CD8-positive, alpha-beta T cell (primary cell): ENCODE measurements at places on chromosomes 6 and 20.

DNA sequence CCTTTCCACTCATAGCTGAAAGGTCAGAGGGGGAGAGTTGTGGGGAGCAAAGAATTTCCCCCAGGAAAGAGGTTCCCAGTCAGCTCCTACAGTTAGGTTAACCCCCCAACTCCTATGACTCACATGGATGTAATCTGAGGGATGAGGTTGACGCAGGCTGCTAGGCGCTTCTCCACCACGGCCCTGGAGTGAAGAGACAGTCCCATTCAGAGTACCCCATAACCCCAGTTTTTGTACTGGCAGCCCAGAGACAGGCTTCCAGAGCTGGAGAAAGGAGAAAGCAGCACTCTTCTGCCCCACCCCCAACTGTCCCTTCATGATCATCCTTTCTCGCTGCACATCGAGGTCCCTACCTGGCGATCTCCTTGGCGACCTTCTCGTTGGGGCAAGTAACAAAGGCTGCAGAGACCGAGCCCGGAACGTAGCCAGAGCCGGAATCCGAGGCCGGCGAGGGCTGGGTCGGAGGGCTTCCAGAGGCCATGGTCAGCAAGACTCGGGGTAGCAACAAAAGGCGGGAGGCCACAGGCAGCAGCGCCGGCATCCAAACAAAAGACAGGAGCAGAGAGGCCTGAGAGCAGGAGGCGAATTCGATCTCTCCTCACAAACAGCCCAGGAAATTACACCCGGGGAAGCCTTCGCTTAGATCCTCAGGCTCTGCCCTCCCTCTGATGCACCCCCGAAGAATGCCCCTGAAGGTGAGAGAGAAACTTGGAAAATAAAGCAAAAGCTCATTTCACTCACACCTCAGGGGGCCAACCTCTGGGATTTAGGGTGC is 592 bp downstream of the CUTA start:
- no peak for DNase-seq

- DNase-seq, result no peak
These were observed 159.8 kb downstream of the RPS12 start for GRCh38 chr6:132974122-132974521.

- DNase-seq, result no peak
These were observed 2.3 kb downstream of the DSTN start for GRCh38 chr20:17572034-17572638.

DNA sequence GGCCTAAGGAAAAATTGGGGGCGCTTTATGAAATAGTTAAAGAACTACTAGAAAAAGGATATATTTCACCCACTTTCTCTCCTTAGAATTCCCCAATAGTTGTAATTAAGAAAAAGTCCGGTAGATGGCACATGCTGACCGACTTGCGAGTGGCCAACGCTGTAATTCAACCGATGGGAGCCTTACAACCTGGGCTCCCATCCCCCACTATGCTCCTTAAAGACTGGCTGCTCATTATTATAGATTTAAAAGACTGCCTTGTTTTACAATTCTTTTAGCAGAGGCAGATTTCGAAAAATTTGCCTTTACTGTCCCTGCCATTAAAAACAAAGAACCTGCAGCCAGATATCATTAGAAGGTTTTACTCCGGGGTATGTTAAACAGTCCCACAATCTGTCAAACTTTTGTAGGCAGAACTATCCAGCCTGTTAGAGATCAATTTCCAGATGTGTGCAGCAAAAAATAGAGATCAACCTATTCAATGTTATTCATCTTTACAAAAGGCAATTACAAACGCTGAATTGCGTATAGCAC is 58.5 kb upstream of the PRSS16 start:
- DNase-seq, result peak; percentile 86

GRCh38 chr6:24545691-24546090 is 50.9 kb downstream of the ALDH5A1 start:
- no peak for DNase-seq

DNA sequence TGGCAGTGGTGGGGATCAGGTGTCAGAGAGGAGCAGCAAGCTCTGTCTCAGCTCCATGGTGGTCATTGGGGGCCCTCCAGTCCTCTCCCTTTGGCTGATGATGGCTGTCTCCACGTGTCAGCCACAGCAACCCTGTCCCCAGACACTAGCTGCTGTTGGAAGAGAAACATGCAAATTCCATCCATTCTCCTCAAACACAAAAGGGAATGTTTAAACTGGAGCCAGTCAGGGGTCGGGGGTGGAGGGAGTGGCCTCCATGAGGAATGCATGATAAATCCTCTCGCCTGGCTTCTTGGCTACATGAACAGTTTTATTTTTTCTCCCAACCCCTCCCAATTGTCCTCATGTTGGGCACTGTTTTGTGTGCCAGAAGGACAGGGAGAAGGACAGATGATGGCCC is 86.4 kb downstream of the EDN3 start:
- no peak for DNase-seq

GRCh38 chr6:119742188-119742803 is 392.7 kb upstream of the MAN1A1 start:
- peak; percentile 9 for DNase-seq
